ENCODE measurements at places on chromosomes 12 and 14.

- DNase-seq: peak; percentile 72
Measured at GRCh38 chr12:60263161-60263560, 667.3 kb downstream of the SLC16A7 start.

DNA sequence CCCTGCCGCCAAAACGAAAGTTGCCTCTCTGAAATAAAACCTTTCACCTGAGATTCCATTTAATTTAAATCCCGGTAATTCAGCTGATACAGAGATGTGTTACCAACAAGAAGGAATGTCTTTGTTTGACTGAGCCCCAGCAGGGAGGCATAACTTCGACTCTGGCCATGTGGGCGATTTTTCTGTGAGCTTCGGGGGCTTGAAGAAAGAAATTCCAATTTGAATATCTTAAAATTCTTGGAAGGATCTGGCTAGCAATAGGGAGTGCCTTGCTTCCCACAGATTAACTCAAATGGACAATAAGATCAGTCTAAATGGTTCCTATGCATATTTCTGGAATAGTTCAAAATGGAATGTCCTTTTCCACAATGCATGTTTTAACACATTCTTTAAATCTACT lies 252.5 kb upstream of the TMPO start:
- DNase-seq: no peak

DNA sequence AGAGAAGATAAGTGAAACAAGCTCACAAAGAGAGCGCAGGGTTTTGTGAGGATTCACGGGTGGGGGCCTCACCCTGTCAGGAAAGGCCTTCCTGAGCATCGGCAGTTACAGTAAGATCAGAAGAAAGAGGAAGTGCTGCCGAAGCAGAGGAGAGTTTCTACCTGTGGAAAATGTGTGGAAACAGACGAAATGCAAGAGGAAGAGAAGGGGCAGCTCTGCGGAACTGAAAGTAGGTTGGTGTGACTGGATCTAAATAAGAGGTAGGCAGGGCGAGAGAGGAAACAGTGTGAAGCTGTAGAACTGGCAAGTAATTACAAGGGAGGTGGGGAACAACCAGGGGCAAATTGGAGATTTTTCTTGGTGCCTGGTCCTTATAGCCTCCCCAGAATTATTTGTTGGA lies 2.6 kb downstream of the GPR68 start:
- no peak for DNase-seq

DNA sequence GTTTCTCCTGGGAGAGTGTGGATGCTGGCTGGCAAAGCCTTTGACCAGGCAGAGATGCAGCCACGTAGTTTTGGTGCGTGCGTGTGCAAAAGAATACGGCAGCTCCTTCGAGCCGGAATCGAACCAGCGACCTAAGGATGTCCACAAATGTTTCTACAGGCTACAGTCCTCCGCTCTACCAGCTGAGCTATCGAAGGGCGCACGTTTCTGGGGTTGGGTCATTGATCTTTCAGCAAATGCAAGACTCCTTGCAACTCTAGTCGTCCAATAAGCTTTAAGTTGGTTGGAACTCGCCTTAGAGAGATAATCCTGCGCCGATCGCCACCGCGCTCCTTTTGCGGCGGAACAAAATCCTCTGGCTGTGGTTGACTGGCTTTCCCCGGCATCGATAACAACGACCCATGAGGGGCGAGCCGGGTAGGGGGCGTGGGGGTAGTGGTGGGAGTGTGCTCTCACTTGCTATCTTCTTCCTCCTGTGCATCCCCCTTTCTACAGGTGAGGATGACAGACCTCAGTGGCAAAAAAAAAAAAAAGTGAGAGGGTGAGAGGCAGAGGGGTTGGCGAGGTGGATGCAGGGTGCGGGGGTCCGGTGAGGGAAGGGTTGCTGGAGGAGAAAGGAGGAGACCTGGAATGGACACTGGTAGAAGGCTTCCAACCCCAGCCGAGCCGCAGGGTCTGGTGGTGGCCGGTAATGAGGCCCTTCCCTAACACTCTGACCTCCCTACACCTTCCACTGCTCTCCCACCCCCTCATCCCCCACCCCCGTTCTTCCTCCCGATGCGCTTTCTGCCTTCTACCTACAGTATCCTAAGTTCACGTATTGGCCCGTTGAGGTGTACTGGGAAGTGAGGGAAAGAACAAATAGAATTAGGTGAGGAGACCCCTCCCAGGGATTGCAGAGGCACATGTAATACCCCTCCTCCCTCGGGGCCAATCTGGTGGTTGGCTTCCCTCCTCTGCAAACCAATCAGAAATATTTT lies 11.8 kb upstream of the OR6S1 start:
- DNase-seq: peak; percentile 54

- DNase-seq: no peak
Measured at GRCh38 chr12:130702966-130703732, 12.9 kb downstream of the RIMBP2 start.

DNA sequence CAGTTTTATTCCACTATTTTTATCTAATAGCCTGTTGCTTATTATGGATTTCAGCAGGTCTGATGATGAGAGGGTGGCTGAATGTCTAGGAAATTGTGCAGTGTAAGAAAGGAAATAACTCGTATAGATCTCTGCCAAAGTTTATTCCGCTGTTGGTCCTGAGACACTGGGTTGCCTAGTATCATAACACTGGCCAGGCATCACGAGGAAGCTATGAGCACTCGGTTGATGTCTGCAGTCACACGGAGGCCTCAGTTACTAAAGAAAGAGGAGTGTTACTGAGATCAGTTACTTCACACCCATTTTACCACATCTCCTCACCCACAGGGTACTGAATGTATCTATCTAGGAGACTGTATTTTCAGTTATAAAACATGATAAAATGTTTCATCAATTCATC lies 21.9 kb downstream of the BHLHE41 start:
- DNase-seq: no peak

GRCh38 chr12:110382683-110383082 lies 20.8 kb downstream of the ANAPC7 start:
- no peak for DNase-seq

DNA sequence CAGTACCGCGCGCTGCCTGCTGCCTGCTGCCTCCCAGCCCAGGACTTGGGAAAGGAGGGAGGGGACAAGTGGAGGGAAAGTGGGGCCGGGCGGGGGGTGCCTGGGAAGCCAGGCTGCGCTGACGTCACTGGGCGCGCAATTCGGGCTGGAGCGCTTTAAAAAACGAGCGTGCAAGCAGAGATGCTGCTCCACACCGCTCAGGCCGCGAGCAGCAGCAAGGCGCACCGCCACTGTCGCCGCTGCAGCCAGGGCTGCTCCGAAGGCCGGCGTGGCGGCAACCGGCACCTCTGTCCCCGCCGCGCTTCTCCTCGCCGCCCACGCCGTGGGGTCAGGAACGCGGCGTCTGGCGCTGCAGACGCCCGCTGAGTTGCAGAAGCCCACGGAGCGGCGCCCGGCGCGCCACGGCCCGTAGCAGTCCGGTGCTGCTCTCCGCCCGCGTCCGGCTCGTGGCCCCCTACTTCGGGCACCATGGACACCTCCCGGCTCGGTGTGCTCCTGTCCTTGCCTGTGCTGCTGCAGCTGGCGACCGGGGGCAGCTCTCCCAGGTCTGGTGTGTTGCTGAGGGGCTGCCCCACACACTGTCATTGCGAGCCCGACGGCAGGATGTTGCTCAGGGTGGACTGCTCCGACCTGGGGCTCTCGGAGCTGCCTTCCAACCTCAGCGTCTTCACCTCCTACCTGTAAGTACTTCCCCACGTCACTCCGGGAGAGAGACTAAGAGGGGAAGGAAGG lies at the start of gene LGR5:
LGR5 (plus strand) TSS at position 186 of the 732 bp plus-strand sequence; CDS start at position 469, 283 bp downstream.
- peak; percentile 74 for DNase-seq
